ENCODE measurements at places on chromosomes 5 and 9.
A peak's percentile ranks its signal among the peaks of the same experiment; 100 is the strongest.

DNA sequence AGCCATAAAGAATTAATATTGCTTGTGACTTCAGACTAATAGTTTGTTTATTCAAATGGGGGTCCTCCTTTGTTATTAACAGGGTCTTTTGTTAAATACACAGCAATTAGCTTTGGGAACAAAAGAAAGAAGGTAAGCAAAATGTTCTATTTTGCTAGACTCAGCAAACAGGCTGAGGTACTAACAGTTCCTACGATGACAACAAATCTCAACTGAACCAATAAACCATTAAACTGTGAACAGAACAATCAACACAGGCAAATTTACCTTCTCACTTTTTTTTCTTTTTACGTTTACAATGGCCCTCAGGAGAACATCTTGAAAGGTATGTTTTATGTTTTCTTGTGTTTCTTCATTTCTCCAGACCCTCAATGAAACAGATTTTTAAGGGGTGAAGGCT is 207.2 kb downstream of the NFIB start:
- DNase-seq: no peak

- no peak for DNase-seq
Measured at GRCh38 chr9:71941060-71941568, 29.7 kb downstream of the C9orf85 start.

- DNase-seq: peak; percentile 83
Measured at GRCh38 chr5:119274030-119274766, 81.6 kb upstream of the TNFAIP8 start.

DNA sequence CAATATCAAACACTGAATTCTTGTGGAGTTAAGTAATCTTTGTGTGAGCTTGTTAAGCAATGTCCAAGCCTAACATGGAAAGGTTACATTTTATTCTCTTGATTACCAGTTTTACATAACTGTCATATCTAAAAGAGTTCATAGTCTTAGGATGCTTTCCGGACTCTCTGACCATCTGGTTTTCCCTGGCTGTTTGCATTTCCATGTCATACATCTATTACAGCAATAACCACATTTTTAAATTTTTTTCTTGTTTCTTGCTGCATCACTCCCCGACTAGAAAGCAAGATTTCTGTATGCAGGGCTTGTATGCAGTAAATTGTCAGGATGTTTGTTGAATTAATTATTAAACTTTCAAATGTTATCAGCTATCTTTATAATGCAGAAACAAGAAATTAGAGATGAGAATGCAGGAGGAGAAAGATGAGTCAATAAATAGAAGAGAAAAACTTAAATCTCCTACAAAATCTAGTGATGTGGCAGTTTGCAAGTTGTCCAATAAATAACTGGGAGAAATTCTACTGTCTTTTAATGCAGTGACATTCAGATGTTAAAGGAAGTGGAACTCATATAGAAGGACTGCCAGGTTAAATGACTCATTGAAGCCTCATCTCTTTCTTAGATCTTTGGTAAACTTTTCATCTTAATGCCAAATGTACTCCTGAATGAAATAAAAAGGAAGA is 179.6 kb upstream of the SGCD start:
- DNase-seq: no peak

DNA sequence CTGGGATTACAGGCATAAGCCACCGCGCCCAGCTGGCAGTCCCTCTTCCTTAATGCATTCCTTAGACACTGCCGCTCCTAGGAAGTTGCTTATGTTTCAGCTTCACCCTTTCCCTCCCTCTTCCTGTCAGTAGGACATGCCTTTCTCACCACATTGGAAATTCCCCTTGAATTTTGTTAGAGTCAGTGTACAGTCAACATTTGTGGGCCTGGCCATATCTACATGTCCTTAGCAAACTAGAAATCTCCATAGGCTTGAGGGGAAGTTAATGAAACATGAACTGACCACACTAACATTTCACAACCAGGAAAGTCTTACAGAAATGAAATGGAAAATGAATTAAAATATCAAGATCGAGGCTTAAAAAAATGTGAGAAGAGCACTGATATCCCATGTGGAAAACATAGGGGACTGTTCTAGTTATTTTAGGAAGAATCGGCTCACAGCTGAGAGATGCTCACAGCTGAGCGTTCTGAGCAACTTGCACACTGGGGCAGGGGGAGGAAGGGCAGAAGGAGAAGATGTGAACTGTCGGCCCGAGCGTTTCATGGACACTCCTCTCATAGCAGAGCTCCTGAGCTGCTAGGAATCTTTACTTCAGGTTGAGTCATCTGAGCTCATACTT is 21.1 kb upstream of the LVRN start:
- no peak for DNase-seq

DNA sequence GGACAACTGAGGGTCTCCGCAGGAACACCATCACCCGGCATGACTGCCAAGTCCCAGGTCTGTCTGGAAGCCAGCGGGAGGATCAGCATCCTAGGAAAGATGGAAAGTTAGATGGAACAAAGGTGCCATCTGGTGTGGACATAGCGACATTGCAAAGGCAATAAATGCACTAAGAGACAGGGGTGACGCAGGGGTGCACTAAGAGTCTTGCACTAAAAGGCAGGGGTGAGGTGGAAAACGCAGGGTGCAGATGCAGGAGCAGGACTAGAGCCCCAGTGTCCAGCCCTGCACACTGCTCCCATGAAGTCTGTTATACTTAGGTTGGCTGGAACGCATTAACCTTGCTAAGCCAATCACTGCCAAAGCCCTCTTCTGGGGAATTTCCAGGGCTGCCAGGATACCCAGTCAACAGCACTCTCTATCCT is 15.5 kb downstream of the ATOX1 start:
- DNase-seq: no peak

DNA sequence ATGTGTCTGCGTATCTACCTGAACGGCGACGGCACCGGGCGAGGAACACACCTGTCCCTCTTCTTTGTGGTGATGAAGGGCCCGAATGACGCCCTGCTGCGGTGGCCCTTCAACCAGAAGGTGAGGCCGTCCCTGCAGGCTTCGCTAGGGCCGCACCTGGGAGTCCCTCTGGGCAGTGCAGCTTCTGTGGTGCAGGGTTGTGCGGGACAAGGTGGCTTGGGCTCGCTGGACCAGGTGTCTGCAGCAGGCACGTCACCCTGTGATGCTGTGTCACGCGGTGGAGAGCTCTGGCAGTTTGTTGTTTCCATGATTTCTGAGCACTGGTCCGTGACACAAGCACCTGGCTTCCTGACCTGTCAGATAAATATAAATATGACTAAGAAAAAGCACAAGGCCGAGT is 20.7 kb downstream of the FBXW5 start:
- DNase-seq: no peak

DNA sequence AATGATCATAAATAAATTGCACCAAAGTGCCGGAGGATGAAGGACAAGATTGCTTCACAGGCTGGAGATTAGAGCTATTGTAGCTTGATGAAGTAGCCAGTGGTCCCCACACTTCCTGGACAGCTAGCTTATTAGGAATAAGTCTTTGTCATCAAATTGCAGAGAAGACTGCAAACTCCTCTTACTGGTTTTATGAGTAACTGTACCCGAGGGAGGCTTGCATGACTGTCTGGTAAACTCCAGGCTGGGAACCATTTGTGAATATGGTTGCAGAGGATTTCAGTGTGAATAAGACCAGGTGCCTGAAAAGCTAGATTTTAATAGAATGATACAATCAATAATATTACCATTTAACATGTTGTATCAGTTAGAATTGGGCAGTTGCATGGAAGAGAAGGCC is 36.5 kb upstream of the SEMA5A start:
- DNase-seq: no peak

- DNase-seq: no peak
Measured at GRCh38 chr5:17436761-17437221, 61.2 kb upstream of the TAF11L2 start.

- no peak for DNase-seq
Measured at GRCh38 chr5:32542216-32543059, 42.9 kb upstream of the SUB1 start.

GRCh38 chr9:105500108-105500766 is 52.4 kb downstream of the FSD1L start:
- no peak for DNase-seq

DNA sequence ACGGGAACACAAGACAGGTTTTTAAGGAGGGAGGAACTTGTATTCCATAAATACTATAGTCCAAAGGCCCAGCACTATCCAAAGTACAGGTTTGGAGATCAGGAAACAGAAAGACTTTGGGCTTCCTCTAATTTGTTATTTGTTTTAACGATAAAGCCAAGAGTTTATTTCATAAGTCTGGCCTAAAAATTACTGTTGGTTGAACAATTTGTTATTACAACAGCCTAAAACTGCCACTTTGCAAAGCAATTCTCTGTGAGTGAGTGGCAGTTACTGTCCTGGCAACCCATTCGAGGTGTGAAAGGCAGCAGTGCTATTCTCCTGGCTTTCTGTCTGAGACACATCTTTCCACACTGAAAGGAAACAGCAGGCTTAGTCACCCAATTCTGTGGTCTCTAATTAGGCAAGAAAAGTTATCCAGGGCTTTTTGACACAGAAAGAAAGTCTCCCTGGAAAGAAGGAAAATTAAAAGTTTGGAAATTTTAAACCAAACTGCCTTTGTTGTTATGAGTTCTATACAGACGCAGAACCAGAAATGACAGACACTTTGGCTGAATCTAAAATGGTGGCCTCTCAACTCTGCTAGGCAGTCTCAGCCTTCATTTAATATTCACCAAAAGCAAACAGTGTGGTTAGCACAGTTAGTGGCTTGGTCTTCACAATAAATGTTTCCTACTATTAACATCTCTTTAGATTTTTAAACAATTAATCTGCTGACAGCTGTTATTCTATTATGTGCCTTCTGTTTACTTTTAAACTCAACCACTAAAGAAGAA is 33.9 kb downstream of the PSMB7 start:
- DNase-seq: no peak

GRCh38 chr9:119372951-119373350 is 3.7 kb upstream of the BRINP1 start:
- DNase-seq: no peak

GRCh38 chr5:169686137-169686536 is 49.1 kb downstream of the DOCK2 start:
- no peak for DNase-seq

- DNase-seq: no peak
Measured at GRCh38 chr5:71011194-71011792, 13.8 kb downstream of the NAIP start.

GRCh38 chr5:167177736-167178135 is 1113.7 kb upstream of the WWC1 start:
- no peak for DNase-seq

DNA sequence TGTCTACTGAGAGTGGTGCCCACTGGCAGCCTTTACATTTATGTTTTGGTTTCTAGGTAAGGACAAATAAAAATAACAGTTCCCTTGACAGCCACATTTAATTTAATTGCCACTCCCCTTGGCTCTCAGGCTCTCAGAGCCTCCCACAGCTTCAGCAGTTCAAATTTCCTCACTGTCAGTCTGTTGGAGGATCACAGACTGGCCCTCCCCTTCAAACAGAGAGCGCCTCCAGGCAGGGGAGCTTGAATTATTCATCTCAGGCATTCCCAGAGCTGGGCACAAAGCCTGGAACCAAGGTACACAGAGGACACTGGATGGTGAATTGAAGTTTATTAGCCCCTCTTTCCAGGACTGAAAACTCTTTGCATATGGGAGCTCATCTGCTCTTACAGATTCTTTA is 407.7 kb downstream of the SPOCK1 start:
- DNase-seq: no peak
